ENCODE measurements at places on chromosomes 13 and 19.
A peak's percentile ranks its signal among the peaks of the same experiment; 100 is the strongest.

DNA sequence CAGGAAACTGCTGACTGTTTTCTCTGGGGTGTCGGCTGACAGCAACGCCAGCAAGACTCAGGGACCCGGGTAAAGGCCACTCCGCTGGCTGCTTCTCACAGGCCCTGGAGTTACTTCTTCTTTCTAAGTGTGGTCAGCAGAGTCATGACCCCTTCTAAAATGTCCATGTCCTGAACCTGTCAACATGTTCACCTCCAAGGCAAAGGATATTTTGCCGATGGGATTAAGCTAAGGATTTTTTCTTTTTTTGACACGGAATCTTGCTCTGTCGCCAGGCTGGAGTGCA is 7.9 kb downstream of the PEX11G start:
- no peak for DNase-seq

DNA sequence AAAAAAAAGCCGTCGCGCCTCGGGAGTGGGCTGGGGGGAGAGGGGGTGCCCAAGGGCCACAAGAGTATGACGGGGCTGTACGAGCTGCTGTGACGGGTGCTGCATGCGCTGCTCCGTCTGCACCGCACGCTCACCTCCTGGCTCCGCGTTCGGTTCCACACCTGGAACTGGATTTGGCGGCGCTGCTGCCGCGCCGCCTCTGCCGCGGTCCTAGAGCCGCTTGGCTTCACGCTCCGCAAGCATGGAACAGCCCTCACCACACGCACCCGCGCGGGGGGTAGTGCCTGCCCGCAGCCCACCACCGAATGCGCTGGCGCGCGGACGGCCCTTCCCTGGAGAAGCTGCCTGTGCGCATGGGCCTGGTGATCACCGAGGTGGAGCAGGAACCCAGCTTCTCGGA is 18.8 kb downstream of the C1QTNF9 start:
- no peak for DNase-seq

DNA sequence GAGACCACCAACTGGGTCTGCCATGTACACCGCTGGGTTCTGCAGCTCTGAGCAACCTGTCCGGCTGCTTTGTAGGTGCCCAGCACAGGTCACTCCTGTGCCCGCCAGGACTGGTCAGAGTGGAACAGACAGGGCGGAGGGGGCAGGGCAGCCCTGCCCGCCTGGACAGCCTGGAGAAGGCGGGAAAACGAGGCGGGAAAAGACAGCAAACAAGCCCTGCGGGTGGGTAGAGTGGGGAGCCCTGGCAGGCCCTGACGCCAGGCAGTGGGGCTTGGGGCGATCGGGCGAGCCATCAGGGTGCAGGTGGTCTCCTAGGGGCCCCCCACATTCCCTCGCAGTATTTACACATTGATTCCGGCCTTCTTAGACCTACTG is 533 bp upstream of the UHRF1 start:
- no peak for DNase-seq

DNA sequence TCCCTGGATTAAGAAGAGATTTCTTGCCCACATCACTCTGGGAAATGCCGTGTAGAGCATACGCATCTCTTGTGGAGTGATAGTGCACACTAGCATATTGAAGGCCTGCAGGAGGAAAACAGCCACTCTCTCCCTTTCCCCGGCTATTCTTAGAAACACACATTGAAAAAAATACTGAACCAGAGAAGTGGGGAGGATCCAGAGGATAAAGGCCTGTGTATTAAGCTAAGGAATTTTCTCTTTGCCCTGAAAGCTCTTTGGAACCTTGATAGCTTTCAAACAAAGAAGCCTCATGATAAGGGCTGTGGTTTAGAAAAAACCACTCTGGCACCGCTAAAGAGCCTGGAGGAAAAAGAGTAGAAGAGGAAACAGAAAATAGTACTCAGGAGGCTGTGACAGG is 386.1 kb upstream of the NBEA start:
- DNase-seq: no peak

- DNase-seq: no peak
These were observed 16.7 kb upstream of the EPOR start for GRCh38 chr19:11400798-11401197.

- DNase-seq: no peak
These were observed 26.1 kb downstream of the IER2 start for GRCh38 chr19:13176345-13176744.

DNA sequence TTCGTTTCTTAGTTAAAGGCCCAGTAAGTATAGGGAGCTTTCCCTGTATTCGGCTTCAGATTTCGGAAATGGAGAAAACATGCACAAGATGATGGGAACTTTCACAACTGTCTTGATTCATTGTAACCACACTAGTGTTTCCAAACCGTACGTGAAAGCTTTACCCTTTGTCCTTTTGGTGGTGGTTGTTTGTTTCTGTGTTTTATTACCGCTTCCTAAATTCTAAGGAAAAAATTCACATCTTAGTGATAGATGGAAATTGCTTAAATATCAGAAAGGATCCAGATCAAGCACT is 504 bp upstream of the VWA8 start:
- no peak for DNase-seq

GRCh38 chr13:27008733-27009132 is 162.9 kb downstream of the USP12 start:
- peak; percentile 55 for DNase-seq

GRCh38 chr19:7823686-7824301 is 6.2 kb upstream of the EVI5L start:
- DNase-seq: no peak

DNA sequence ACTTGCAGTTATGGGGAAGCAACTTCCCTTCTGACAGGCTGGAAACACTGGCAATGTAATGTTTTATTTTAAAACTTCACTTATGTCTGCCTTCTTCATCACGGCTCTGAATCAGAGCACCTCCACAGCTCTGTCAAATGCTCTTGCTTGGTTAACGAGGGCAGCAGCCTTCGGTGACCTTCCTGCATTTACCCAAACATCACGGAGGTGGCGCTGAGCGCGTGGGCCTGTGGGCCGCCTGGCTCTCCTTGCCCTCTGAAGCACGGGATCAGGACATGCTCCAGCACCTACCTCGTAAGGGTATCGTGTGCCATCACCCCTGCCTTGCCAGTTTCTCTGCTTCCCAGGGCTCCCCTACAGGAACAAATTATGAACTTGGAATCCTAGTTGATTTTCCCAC is 310.0 kb downstream of the TEX29 start:
- no peak for DNase-seq

DNA sequence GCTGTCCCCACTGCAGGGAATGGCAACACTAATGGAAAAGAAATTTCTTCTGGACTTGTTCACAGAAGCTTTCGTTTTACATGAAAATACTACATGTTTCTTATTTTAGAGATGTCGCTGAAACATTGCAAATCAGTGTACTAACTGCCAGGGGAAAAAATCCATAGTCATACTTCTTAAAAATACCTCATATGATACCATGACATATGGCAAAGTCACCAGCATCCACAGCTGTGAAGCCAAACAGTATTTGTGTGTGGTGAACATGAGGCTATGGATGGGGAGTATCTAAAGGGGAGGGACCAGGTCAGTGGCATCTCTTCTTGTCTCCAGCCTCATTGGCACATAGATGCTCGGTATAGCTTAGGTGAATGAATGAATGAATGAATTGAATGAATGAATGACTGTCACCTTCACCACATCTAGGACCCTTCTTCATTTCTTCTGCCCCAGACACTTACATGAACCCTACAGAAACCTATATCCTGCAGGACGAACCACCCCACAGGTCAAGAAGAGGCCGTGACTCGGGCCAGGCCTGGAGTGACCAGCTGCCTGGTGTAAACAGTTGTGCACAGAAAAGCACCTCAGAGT is 14.6 kb upstream of the CD33 start:
- no peak for DNase-seq

GRCh38 chr13:112696869-112697465 is 7.1 kb downstream of the ATP11A start:
- no peak for DNase-seq

GRCh38 chr13:98217597-98217996 is 40.5 kb upstream of the RNF113B start:
- DNase-seq: no peak

- no peak for DNase-seq
These were observed 1.4 kb upstream of the PRKD2 start for GRCh38 chr19:46718157-46718933.

DNA sequence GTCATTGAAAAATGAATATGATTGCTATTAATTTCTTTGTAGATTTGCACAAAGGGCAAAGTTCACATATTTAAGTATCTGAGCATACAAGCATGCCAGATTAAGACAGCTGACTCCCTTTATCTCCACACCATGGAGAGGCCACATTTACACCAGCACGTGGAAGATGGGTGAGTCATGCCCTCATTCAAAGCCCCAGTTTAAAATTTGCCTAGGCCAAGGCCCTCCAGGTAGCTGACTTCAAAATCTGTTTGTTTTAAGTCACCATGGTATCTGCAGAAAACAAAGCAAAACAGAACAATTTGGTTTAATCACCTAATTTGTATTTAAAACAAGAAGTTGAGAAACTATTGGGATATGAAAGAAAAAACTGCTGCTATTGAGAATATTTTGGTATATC is 109.2 kb downstream of the ESD start:
- no peak for DNase-seq

DNA sequence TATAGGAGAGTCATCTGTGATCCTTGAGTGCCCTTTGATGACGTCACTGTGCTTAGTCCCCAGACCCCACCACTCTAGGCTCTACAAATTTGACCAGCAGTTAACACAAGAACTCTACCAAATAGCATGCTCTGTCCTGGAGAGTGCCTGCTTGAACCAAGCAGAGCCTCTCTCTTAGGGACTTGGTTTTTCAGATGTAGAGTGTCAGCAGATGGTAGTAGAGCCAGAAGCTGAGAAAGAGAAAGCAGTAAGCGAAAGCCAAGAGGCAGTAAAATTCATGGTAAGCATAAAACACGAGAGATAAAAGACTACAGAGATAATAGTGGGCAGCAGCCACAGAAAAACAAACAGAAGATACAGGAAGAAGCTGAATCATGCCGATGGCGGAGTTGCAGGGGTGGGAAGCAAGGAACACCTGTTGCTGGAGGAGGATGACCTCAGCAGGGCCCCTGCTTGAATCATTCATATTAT is 193.3 kb downstream of the SLC7A1 start:
- DNase-seq: no peak

GRCh38 chr19:11096210-11096841 is 7.1 kb downstream of the LDLR start:
- no peak for DNase-seq

DNA sequence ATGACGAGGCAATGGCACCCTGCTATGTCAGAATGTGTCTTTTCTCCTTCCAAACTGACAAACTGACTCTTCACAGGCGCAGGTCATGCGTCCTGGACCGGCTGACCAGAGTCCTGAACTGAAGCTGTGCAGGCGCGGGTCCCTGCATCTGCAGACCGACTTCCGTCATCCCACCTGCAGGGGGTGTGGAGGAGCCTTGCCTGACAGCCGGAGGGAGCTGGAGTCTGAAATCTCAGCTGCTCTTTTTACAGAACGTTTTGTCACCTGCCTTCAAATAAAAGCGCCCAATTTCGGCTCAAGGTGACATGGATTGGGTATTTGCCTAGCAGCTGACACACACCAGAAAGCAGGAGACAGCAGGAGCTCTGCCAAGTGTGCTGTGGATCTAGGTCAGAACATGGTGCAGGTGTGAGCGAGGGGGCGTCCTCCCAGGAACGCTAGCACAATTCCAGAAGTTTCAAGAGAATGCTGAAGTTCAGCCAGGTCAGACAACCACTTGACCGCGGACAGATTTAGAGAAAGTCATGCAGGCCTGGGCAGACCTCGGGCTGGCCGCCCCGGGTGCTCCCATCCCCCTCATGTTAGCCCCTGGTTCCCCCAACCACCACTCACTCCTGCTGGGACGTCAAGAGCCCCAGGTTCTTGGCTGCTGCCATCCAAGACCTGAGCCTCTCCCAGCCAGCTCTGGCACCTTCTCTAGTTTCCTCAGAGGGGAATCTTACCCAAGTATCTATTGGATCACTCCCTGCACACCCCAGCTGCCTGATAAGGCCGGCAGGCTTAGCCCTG is 32.8 kb downstream of the ELL start:
- DNase-seq: no peak

DNA sequence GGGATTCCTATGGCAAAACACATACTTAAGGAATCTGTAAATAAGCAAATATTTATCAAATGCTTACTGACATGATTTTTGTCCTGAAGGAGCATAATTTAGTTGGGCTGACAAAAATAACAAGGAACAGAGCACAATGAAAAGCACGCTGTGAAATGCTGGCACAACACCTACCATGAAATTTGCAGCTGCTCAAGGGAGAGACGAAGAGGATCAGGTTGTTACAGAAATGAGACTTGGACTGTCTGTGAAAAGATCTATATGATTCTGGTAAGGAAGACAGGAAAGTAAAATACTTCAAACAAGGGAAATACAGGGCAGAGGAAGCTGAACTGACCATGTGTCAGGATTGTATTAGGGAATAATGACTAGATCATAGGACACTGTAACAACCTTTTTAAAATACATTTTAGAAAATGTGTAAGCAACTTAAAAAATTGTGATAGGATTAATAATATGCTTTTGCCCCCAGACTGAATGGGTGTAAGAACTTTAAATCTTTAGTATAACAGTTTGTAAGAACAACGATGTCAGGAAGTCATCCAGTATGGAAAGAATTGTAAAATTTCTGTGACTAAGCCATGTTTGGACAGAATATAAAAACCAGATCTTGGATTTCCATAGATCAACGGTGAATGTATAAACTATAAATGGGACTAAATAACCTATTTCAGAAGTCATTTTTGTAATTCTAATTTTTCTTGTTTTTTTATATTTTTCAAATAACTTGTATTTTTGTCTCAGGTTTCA is 1556.0 kb downstream of the EFNB2 start:
- DNase-seq: no peak

DNA sequence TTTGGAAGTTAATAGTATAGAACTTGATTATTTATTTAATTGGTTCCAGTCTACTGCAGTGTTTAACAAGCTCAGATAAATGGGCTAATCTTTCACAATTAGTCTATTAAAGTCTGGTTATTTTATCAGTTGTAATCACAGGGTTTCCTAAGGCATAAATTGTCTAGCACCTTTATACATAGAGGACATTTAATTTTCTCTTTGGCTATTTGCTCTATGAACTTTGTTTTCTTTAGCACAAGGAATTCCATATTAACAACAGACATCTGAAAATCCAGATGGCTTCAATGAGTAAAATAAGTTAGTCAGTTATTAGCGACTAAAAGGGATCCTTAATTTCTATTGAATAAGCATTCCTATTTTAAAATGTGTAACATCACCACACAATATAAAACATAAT is 1350.8 kb upstream of the SLC10A2 start:
- no peak for DNase-seq

- DNase-seq: no peak
These were observed 1.8 kb downstream of the LCP1 start for GRCh38 chr13:46179969-46180763.

- no peak for DNase-seq
These were observed 74.1 kb upstream of the MCF2L start for GRCh38 chr13:112894673-112895481.

DNA sequence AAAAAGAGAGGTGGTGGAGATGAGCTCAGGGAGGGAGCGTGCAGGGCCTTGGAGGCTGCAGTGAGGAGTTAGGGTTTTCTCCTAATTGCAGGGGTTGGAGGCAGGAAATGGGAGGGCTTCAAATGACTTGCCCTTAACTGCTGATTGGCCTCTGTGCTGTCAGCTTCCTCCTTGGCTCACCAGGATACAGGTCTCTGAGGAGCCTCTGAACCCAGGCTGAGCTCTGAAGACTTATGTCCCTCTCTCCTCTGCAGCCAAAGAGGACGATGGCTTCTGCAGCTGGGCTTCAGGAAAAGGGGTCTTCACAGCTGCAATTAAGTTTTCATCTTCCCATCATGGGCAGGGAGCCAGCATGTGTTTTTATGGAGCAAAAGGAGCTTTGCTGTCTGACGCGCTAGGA is 6.7 kb upstream of the RANBP3 start:
- no peak for DNase-seq

Data from globus pallidus (tissue), 1 donor.